SK-N-DZ (cell line): ENCODE measurements at places on chromosomes 5 and 9.

- peak; percentile 29 for DNase-seq
Measured at GRCh38 chr5:57349214-57349613, 133.4 kb downstream of the ACTBL2 start.

DNA sequence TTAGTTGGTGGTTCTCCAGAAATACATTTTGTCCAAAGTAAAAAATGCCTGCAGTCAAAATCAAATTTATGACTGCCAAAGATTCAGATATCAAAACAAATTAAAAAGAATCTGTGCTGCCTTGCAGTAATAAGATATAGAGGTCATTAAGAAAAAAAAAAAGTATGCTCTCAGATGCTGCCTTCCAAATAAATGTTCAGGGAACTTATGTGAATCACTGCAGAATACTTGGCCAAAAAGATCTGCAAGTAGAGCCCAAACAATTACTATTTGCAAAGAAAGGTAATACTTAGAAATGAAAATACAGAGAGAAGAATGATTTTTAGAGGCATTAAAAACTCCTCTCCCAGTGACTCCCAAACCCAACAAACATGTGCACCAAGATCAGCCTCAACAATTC lies 52.4 kb downstream of the MRPS27 start:
- DNase-seq = no peak

GRCh38 chr5:17252543-17252942 lies 35.1 kb downstream of the BASP1 start:
- DNase-seq = no peak

DNA sequence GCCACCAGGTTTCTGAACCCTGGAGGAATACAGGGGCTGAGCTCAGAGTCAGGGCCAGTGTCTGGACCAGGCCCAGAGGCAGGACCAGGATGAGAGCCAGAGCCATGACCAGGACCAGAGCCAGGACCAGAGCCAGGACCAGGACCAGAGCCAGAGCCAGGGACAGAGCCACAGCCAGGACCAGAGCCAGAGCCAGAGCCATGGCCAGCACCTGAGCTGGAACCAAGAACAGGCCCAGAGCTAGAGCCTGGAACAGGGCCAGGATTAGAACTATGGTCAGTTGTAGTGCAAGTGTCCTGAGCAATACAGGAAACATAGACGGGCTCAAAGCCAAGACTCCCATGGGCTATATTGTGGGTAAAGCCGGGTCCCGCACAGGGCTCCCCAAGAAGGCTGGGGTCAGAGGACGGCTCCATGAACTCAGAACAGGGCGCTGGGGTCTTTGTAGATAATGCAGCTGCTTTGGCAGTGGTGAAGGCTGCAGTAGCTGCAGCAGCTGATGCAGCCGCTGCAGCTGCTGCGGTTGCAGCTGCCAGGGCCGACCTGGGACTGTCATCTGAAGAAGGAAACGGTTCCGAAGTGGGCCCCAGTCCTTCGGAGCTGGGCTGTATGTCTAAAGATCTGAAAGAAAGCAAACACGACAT lies 559 bp downstream of the SPAG8 start:
- DNase-seq = no peak

GRCh38 chr5:160497878-160498277 lies 76.2 kb downstream of the PTTG1 start:
- DNase-seq = no peak

- peak; percentile 68 for DNase-seq
Measured at GRCh38 chr9:17063535-17064135, 71.2 kb upstream of the CNTLN start.

GRCh38 chr9:65459756-65460320 lies 174.8 kb upstream of the FOXD4L5 start:
- no peak for DNase-seq

DNA sequence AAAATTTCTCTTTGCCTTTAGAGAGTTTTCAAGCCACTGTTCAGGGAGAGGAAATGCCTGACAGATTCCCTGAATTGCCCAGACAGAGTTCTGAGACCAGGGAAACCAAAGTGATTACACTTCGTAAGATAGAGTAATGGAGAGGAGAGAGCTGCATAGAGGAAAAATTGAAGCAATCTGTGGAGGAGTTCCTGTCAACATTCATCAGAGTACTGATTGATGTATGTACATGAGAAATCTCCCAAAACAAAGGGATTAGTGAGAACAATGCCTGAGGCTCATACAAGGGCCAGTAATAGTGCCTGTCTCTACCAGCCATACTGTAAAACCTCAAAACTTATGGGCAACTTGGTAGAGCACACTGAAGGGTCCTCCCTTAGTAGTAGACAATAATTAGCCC lies 79.0 kb upstream of the TRIM32 start:
- no peak for DNase-seq

- DNase-seq = no peak
Measured at GRCh38 chr5:177035976-177036375, 13.5 kb downstream of the ZNF346 start.

DNA sequence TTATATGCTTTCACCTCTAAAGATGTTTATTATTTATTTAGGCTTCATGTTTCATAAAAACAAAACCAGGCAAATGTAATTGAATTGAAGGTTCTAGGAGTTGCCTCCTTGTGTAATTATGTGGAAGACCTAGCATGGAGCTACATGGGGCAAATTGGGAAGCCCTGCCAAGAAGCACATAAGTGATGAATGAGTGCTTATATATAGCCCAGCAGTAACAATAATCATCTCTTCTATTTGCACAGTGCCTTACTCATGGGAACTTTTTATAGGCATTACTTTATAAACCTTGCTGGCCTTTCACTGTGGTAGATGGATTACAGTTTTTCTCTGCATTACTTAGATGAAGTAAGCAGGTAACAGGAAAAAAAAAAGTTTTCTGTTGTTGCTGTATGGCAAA lies 40.0 kb upstream of the GRAMD2B start:
- no peak for DNase-seq

DNA sequence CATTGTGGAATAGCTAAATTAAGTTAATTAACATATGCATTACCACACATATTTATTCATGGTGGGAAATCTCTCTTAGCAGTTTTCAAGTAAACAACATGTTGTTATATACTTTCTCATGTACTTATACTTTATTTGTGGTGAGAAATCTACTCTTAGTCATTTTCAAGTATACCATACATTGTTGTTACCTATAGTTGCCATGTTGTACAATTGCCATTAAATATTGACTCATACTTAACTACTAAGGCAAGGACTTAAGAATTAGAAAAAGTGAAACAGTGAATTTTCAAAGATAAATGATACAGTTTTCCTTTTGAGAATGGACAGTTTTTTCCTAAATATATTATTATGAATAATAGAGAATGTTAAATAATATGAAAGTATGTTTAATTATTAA lies 27.7 kb downstream of the UGCG start:
- DNase-seq = no peak

- DNase-seq = peak; percentile 41
Measured at GRCh38 chr9:135864447-135865049, 42.8 kb downstream of the CAMSAP1 start.

DNA sequence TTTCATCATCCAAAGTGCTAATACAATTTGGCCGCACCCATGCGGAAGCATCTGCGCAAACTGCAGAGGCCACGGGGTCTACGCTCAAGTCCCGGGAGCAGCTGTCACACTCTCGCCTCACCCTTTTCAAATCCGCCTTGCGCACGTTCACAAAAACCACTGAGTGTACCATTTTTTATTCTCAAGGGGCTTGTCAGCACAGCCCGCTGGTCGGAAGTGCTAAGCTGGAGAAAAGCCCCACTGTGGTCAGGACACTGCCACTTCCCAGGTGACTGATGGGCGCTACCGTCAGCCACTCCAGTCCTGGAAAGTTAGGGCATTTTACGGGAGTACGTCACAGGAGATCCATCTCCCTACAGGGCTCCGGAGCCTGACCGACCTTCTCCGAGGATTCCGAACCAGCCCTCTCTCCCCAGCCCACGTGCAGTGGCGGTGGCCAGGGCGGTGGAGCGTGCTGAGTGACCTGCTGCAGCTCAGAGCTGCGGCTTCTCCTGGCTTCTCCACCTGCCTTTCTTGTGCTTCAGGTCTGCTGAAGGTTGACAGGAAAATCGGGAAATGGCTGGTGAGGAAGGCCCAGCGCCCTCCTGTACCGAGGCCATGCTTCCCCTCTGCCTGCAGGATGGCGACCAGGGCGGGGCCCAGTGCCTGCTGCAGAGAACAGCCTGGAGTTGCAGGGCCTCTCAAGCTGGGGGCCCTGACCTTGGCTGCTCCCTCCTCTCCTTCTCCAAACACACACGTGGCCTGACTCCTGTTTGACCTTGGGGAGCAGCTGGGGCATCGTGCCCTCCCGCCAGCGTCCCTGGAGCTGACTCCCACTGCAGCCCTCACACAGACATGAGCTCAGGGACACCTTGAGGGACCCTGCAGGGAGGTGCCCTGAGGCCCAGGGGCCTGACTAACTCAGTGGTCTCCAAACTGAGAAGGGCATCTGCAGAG lies 14.3 kb downstream of the RASGEF1C start:
- no peak for DNase-seq

DNA sequence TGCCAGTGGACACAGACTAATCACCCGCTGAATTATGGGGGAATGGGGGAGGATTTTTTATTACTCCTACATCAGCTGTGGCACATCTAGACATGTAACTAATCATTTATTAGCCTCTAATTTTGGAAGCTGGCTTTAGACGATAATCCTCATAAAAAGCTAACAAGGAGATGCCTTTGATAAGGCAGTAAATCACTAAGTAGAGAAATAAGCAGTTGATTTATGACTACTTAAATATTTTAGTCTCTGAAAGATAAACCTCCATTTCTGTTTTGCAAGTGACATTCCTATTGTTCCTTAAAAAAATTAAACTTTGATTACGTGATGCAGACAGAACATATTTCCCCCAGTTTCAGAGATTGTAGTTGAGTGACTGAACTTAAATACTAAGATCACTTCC lies 206.4 kb upstream of the CDKN2B start:
- no peak for DNase-seq

DNA sequence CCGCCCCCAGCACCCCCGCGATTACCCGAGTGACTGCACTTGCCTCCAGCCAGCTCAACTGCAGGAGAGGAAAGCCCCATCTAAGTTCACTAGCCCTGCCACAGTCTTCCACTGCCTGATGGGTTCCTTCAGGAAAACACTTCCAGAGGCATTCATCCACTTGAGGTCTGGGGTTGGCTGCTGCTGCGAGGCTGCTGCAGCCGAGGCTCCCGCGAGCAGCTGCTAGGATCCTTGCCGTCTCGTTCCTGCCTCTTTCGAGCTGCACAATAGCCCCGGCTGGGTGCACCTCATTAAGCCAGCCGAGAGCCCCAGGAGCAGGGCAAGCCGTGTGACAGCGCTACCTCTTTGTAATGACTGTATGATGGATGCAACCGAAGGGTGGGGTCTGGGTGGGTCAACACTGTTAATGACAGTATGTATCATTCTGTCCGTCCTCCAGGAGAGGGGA lies 24.2 kb upstream of the ELAVL2 start:
- peak; percentile 9 for DNase-seq

DNA sequence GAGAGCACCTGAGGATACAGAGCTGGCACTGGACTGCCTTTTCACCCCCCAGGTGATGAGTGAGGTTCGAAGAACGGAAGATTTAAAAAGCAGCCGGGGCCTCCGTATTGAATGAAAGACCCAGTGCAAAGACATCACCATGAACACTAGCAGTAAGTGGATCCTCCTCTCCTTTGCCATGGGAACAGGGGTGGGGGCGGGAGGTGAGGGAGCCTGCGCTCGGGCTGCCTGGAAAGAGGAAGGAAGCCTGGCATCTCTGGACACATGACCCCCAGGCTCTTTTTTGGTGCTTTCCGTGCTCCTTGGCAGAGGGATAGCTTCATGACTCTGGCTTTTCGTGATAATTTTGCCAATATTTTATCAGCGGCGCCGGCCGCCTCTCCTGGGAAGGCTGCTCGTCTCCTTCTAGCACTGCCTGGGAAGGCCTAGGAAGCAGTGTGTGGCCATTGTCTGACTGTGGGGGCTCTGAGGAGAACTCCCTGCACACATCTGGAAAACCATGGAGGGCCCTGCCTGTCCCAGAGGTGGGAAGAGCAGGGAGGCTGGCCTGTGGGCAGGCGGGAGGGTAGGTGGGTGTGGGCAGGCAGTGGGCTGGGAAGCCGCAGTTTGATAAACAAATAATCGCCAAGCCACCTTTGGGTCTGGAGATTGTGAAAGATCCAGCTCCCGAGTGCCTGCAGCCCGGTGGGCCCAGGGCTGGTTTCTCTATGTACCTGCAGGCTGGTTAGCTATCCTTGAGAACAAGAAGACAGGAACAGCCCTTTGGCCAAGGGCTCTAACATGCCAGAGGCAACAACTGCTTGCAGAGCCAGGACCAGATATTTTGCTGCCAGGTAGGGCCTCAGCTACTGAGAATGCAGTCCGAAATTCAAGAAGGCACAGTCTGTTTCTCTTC lies 911 bp downstream of the ABLIM3 start:
- DNase-seq = no peak

DNA sequence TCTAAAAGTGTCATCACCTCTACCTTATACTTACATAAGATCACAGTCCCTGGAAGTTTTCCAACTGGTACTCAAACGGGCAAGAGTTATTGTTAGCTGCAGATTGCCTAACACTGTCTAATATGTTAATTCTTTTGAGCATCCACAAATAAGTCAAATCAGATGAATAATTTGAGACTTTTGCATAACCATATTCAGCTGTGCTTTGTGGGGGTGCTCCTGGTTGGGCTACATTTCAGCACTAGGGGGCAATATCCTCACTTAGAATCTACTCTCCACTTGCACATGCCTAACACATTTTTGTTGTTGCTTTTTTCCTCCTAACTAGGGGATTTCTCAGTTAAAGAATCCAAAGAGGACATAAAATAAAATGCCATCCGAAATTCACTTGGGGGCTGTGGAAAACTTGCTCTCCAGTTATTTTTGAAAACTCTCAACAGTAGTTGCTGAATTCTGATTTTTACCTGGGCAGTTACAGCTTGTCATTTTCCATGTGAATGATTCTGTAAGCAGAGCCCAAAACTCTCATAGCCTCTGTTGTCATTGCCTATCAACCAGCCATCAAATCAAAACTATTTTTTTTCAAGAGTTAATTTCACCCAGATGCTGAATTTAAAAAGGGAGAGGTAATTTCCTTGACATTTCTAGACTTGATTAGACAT lies 71.5 kb downstream of the TRIM36 start:
- DNase-seq = peak; percentile 49

DNA sequence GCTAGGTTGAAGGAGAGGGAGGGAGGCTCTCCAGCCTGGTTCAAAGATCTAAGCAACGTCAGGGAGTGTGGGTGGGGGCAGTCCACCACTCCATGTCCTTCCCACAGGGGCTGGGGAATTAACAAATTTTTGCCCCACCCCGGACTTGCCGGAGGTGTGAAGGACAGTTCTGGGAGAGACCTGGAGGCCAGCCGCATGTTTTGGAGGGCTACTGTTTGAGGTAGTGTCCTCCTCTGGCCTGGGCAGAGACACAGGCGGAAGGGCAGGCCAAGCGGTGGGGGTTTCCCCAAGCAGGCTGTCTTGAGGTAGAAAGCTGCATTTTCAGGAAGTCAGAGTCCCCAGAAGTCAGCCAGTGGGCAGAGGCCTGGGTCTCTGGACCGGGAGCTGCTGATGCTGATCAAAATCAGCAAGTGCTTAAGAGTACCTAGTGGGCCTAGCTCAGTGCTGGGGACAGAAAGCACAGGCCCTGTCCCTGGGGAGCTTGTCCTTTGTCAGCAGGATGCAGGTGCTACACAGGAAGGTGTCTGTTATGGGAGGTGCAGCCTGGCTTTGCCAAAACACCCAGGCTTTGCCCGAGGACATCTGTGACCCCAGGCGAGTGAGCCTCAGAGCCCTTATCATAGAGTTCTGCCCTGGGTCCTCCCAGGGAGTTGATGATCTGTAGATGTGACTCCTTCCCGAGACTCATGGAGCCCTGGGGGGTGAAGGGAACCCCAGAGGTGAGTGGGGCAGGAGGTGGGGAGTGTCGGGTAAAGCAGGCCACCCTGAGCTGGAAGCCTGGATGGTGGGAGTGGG lies 18.5 kb downstream of the JADE2 start:
- no peak for DNase-seq
